ENCODE measurements at places on chromosomes 16 and 17.

DNA sequence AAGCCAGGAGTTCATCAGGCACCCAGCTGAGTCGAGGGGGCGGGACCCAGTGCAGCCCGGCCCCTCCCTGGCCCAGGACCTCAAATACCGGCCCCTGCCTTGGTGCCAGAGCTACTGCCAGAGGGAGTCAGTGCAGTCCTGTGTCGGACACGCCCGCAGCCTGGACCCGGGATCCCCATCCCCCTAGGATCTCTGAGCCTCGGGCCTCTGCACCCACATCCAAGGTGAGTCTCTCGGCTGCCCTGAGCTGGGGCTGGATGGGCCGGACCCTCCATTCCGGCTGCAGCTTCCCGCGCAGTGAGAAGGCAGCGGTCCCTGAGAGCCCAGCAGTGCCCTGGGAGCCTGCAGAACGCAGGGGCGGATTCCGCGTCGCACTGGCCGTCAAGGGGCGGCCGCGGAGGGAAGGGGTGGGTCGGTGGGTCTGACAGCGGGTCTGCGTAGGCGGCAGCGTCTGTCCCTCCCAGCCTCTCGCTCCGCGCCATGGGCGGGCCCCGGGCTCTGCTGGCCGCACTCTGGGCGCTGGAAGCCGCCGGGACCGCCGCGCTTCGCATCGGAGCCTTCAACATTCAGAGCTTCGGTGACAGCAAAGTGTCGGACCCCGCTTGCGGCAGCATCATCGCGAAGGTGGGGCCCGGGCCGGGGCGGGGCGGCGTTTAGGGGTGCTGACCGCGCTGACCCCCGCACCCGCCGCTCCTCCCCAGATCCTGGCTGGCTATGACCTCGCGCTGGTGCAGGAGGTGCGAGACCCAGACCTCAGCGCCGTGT is at the start of gene DNASE1L2:
TSS of gene DNASE1L2 (plus strand) at position 108 of the 765 bp plus-strand sequence. CDS start at position 481, 373 bp downstream.
- no peak for DNase-seq

GRCh38 chr16:47978491-47979163 is 177.2 kb downstream of the ABCC12 start:
- DNase-seq = no peak

DNA sequence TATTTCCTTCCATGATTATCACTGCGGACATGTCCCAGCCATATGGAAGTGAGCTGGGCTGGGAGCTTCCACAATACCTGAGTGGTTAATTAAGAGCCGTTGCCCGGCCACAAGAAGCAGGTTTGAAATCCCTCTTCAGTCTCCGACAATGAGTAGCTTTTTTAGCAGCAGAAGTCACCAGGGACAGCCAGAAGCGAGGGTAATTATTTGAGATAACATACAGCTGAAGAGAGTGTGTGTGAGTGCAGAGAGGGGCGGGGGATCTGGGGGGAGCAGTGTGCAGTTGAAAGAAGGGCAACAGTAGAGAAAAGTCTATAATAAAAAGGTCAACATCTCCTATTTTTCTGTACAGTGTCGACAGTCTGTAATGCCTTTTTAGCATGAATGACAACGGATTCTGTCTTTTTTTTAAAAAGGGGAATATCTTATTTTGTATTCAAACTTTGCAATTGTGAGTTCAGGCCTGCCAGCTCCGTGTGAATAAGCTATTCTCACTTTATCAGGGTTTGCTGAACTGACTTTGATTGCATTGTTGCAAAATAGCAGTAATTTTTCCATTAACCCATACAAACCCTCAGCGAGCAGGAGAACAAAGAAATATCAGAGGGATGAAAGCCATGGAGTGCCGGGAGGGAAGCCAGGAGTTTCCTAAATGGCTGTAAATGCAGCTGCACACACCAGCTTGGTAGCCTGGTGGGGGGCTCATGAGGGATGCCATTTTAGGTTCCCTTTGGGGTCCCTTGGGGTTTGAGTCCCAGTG is 220.3 kb upstream of the IRX3 start:
- DNase-seq = no peak

- no peak for DNase-seq
Observed at GRCh38 chr16:77399546-77399945, 35.3 kb downstream of the ADAMTS18 start.

- DNase-seq = no peak
Observed at GRCh38 chr16:65015599-65015998, 106.3 kb downstream of the CDH11 start.

DNA sequence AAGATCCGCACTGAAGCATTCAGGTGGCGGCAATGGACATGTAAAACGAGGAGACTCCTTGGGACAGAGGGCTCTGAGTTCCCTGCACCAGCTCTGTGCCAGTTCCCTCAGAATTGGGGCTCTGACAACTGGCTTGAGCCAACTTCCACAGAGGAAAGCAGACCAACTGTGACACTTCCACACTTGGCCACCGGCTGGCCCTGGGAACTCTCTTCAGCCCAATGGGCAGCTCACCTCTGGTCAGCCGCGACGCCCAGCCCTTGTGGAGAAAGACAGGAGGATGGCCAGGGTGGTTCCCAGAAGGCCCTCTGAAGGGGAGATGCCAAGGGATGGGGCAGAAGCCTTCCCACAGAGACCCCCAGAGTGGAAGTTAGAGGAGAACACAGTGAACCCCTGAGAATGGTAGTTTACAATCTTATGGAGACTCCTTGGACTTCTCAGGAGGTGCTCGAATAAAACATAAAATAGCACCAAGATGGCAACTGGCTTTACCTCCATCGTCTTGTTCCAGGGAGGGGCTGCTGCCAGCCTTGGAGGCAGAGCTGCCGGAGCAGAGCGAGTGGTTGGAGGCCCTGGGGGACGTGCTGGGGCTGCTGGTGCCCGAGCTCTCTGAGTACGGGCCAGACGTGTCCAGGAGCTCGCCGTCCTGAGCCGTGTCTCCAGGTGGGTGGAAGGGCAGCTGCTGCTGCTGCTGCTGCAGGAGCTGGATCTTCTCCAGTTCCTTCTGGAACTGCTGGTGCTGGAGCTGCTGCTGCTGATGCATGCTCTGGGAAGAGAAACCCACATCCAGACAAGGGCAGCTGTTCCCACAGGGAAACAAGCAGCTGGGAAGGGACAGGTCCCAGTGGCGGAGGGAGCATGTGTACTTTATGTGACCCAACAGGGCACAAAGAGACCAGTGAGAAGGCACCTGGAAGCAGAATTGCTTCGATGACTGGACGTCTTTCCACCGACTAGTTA is 35.0 kb upstream of the ICAM2 start:
- DNase-seq = no peak

- DNase-seq = no peak
Observed at GRCh38 chr16:81673432-81673831, 105.7 kb upstream of the PLCG2 start.

- no peak for DNase-seq
Observed at GRCh38 chr16:1077877-1078578, 5.5 kb downstream of the SSTR5 start.

- DNase-seq = no peak
Observed at GRCh38 chr17:14331225-14331981, 30.5 kb downstream of the HS3ST3B1 start.

DNA sequence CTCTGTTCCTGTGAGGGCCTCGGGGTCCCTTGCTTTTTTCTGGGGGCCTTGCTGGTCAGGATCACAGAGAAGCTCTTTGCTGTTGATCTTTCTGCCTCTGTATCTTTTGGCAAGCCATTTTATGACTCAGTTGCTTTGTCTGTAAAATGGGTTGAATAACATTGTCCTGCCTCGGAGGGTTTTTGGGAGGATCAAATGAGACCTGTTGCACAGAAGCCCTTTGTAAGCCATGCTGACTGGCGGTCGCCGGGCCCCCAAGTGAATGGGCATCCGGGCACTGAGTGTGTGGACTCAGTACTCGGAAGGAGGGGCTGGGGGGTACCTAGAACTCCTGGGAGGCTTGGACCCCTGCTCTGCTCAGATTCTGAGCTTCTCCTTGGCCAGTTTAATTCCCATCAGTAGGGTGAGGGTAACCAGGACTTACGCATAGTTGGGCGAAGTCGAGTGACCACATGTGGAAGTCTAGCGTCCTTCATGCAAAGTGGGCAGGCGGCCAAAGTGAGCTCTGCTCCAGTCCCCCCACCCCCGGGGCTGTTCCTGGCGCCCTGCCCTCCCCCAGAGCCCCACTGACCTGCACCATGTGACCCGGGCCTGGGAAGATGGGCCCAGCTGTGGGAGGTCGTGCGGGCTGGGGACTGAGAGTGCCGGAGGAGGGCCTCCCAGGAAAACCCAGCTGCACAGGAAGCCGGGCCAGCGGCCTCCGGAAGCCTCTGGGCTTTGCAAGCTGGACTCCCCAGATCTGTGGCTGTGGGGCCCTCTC is 284.0 kb downstream of the SEC14L1 start:
- peak; percentile 73 for DNase-seq

- no peak for DNase-seq
Observed at GRCh38 chr17:43475494-43476089, 8.2 kb upstream of the DHX8 start.

DNA sequence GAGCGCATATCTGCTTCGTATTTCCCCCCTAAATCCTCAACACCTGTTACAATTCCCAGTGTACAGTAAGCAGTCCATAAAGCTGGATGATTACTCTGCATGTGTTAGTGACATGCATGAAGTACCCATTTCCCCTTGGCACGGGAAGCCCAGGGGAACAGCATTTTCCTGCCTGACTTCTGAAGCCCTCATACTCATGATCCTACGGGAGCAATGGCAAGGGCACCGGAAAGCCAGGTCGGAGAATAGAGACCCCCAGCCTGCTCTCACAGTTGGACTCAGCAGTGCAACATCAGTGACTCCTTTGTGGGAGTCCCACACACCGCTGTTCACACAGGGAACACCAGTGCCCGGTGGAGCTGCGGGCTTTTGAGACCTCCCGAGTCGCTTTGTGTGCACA is 336.9 kb downstream of the CDH13 start:
- no peak for DNase-seq

DNA sequence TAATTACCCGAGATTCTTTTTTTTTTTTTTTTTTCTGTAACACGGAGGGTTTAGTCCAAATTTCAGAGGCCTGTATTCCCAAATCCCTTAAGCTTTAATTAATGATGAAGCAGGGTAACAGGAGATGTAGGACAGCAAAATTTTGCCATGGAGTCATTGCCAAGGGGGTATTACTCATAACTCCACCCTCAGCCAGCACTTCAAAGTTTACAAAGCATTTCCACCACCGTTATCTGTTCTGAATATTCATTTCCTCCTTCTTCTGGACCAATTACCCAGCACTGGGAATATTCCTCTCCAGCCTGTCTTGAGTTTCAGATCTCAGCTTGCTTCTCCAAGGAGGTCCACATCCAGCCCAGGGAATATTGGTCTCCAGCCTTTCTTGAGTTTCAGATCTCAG is 747.5 kb upstream of the EEF2KMT start:
- DNase-seq = peak; percentile 44

- DNase-seq = no peak
Observed at GRCh38 chr17:40818343-40818732, 4.1 kb downstream of the KRT10 start.

GRCh38 chr17:3007651-3008121 is 55.7 kb downstream of the OR1D5 start:
- DNase-seq = no peak

DNA sequence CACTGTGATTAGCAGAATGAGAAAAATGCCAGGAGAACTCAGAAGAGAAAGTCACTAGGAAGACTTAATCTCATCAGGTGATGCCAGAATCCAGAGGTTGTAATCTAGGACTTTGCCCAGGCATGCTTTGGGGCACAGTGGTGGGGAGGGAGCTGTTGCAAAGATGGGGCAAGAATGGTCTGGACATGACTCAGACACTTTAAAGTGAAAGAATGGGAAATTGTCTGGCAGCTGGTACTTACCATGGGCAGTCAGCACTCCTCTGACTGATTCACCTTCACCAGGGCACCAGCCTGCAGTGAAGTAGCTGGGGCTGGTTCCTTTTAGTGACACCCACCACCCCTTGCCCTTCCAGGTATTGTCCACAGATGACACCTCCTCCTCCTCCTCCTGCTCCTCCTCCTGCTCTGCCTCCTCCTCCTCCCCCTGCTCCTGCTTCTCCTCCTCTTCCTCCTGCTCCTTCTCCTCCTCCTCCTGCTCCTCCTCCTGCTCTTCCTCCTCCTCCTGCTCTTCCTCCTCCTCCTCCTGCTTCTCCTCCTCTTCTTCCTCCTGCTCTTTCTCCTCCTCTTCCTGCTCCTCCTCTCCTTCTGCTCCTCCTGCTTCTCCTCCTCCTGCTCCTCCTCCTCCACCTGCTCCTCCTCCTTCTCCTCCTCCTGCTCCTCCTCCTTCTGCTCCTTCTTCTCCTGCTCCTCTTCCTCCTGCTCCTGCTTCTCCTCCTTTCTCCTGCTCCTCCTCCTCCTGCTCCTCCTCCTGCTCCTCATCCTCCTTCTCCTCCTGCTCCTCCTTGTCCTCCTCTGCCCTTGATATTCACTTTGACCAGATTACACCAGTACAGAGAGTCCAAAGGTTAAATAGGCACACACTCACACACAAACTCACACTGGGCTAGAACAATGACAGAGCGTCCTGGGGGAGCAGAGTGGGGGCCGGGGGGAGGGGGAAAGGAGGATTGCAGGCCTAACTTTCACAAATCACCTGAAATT is at the start of gene CHD9NB:
TSS of gene CHD9NB (minus strand) at position 379 of the 983 bp plus-strand sequence. CDS start 8,739 bp downstream, outside the sequence.
- DNase-seq = peak; percentile 81

DNA sequence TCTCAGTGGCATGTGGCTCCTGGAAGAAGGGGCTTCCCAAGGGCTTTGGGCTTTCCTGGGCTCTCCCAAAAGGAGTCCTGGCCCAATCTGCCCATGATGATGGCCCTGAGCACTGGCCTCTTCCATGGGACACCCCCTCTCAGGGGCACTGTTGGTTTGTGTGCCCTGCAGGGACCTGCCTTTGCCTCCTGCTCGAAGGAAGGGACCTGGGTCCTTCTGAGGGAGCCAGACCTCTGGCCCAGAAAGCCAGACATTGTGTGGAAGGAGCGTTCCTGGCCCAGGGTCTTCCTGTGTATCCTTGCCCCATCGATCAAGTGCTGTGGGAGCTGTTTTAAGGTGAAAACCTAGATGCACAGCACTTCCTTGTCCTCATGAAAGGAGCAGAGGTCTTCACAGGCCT is 1689.3 kb downstream of the TP53TG3F start:
- no peak for DNase-seq

DNA sequence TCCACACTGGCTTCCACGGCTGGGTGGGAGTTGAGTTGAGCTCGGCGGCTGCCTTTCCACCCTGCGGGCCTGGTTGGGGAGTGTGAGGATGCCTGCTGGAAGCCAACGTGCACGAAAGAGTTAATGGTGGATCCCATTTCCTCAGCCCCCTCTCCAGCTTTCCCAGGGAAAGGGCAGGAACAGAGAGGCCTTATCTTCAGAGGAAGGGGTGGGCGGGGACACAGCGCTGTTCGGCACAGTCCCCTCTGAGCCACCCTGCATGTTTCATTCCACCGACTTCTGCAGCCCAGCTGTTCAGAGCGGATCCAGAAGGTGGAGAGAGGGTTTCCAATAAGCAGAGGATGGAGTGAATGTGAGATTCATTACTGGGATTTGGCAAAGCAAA is 295.3 kb downstream of the SEC14L1 start:
- no peak for DNase-seq

Data from urothelium cell line (cell line).